ENCODE measurements at places on chromosomes 7 and 10.

DNA sequence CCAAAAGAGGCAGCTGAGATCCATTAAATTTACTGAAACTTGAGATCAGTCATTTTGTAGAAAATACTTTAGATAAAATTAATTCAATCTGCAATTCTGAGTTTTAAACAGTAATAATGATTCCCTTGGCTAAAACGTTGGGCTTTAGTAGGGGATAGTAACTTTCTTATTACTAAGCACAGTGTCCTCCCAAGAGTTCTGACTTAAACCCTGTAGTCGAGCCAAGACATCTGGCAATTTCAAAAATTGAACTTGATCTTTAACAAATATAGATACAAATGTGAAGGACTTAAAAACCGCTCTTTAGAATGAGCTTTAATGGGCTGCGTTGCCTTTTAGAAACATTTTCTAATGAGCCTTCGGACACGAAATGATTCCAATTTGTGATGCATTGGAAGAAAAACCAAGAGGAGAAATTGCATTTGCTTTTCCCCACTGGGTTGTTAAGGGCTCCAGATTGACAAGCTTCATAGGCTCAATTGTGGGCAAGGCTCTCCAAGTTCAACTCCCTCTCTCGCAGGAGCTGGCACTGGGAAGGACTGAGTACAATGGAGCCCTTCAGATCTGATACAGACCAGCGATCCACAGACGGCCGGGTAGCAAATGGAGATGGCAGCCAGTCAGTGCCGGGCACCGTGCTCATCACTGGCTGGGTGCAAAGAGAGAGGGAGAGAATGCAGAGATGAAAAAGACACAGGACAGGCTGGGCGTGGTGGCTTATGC is 921.3 kb upstream of the AUTS2 start:
- DNase-seq, result no peak

DNA sequence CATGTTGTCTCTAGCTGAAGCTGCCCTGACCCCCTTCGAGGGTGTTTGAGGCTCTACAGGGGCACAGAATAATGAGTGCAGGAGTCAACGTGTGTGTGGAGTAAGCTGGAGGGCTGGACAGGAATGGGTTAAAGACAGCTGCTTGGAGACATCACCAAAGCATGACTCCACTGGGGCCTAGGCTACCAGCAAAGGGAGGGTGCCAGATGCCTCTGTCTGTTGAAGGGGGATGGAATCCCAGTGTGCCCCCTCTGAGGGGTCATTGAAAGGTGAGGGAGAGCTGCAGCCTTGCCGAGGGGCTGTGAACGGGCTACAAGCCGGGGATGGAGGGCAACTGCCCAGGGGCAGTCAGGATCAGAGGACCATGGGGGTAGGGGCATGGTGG is 51.7 kb upstream of the PODXL start:
- DNase-seq, result no peak

DNA sequence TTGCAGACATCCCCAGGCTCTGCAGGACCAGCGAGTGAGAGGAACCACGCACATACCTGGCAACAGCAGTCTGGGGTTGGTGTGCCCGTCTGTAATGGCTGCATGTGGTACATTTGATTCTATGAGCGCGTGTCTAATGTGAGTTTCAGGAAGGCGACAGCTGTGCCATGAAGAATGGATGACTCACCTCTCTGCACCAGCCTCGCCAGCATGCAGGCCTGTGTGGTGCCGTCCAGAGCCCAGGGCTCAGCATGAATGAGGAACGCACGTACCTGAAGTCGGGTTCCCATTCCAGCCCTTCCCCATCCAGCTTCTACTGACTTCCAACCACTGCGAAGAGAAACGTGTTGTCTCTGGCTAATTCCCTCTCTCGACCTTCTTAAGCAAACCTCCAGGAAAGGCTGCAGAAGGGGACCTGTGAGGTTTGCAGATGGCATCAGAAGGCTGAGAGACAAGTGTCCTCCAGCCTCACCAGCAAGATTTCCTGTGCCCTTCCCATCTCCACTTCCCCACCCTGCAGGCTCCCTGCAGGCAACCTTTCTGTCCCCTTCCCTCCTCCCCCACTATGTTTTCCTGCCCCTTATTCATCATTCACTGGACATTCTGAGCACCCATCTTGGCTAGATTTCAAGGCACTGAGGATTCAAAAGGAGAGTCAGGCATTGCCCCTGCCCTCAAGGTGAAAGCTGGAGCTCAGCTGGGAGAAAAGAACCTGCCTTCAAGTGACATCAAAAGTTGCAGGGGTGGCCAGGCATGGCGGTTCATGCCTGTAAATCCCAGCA is 54.3 kb downstream of the ASB13 start:
- no peak for DNase-seq

DNA sequence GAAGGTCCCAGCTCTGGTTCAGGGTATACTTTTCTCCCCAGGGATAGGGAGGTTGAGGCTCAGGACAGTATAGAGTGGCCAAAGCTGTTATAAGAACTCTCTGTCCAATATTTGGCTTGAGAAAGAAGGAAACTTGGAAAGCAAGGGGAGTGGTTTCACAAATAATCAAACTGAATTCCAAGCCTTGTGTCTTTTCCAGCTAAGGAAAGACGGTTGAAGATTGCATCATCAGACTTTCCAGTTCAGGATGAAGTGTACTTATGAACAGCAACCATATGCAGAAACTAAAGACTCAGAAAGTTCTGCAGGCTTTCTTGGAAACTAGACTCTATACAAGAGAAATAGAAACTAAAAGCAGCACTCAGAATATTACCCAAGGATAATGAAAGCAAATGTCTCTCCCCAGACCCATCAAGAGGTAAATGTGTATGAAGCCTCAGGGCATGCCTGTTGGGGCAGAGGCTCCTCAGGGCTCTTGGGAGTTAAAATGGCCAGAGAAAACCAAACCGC is 46.4 kb downstream of the RAMP3 start:
- DNase-seq, result no peak

- no peak for DNase-seq
Measured at GRCh38 chr7:917255-918117, 37.0 kb downstream of the ADAP1 start.

GRCh38 chr10:94002156-94002555 is 8.4 kb downstream of the PLCE1 start:
- no peak for DNase-seq

Measured in esophagus squamous epithelium (tissue), 5 donors.